DMS 273 treated with DMSO at 0.1 percent for 48 hours (cell line): ENCODE measurements at places on chromosomes 3 and 15.
A peak's percentile ranks its signal among the peaks of the same experiment; 100 is the strongest.

GRCh38 chr15:25378501-25378901 lies 60.3 kb downstream of the UBE3A start:
- no peak for DNase-seq

- DNase-seq, result no peak
Measured at GRCh38 chr3:165111401-165111800, 33.1 kb upstream of the SI start.

GRCh38 chr15:62649793-62650420 lies 392.6 kb upstream of the TPM1 start:
- DNase-seq, result no peak

GRCh38 chr15:52113708-52114107 lies 1.1 kb upstream of the BCL2L10 start:
- no peak for DNase-seq

GRCh38 chr3:169173636-169174035 lies 489.9 kb downstream of the MECOM start:
- DNase-seq, result no peak

DNA sequence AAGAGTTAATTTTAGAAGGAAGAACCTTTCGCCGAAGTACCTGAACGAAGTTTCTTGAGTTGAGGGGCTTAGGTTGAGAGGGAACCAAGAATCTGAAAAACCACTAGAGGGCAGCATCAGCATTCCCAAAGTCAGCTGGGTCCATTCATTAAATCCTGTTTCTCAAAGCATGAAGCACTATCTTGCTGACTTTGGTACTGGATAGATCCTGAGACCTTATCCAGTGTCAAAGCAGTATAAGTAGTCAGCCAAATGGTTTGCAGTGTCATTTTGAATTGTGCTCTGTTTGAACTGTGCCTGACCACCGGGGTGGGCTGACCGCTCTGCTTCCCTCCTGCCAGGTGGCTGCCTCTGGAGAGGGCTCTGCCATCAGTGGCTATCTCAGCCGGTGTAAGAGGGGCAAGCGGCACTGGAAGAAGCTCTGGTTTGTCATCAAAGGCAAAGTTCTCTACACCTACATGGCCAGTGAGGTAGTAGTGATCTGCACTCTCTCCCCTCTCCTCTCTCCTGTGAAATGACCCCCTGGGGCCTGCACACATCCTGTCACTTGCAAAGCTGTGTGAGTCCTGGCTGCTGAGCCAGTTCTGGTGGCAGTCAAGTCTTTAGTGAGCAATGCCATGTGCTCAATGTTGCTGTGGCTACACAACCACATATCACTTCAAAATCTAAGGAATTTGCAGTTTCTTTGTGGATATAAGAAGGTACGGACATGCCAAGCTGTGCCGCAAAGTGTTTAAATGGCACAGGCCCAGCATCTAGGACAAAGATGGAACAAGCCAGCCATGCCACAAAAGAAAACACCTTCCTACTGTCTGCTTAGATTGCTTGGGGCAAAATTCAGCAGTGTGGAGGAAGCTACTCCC lies 21.4 kb upstream of the NR2C2 start:
- peak; percentile 25 for DNase-seq

DNA sequence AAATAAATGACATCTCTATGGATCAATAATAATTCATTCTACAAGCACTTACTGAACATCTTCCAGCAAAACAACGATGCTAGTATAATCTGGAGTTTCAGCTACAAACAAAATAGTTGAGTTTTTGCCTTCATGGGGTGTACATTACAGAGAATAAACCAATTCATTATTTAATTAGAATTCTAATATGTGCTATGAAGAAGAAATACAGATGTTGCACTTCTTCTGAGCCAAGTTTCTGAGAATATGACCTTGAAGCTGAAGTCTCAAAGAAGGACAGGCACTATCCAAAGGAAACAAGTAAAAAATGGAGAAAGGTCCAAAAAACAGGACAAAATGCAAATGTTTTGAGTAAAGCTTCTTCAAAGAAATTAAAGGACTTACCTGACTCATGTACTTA lies 94.2 kb downstream of the SENP7 start:
- no peak for DNase-seq

DNA sequence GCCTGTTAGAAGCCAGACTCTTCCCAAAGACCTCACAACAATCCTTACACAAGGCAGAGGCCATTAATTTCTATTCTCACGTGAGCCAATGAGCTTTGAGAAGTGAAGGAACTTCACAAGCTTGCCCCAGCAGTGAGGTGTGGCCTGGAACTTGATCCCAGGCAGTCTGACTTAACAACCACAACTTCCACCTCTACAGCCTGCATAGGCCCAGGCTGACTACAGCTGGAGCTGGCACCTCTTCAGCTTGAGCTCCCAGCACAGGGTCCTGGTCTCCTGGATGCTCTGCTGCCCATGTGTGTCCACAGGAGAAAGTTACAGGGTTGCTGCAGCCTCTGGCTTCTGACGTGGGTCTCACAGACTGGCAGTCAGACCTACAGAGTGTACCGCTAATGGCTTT lies 111.0 kb downstream of the ERC2 start:
- no peak for DNase-seq

GRCh38 chr15:88089024-88089620 lies 167.4 kb downstream of the NTRK3 start:
- no peak for DNase-seq

GRCh38 chr3:157100608-157101396 lies 59.1 kb downstream of the CCNL1 start:
- no peak for DNase-seq

GRCh38 chr3:188542196-188542595 lies 388.2 kb downstream of the LPP start:
- DNase-seq, result no peak

GRCh38 chr3:94115482-94115881 lies 52.6 kb downstream of the NSUN3 start:
- DNase-seq, result no peak

DNA sequence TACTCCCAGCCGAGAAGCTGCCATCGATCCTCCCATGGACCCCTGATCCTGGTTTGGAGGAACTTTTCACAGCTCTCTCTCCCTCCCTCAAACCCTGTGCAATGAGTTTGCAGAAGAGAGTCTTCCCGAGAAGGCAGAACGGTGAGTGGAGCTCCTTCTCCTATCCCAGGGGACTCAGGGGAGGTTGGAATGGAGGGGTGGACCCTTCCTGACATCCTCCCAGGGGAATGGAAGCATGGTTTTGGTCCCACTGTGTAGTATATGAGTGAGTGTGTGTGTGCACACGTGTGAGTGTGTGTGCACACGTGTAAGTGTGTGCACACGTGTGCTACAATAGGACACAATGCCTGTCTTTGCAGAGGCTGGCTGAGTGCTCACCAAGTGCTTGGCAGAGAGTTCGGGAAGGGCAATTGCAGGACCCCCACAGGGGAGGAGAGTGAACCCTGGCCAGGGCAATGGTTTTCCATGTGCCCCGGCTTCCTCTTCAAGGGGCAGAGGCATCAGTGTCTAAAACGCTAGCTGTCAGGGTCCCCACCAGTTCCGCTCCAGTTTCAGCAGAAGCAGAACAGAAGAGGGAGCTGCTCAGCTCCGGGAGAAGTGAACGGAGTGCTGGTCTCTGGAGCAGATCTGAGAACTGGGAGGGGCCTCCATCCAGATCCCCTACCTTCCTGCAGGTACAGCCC lies 13.8 kb upstream of the IL16 start:
- no peak for DNase-seq

- no peak for DNase-seq
Measured at GRCh38 chr3:52286777-52287110, 884 bp upstream of the GLYCTK start.

DNA sequence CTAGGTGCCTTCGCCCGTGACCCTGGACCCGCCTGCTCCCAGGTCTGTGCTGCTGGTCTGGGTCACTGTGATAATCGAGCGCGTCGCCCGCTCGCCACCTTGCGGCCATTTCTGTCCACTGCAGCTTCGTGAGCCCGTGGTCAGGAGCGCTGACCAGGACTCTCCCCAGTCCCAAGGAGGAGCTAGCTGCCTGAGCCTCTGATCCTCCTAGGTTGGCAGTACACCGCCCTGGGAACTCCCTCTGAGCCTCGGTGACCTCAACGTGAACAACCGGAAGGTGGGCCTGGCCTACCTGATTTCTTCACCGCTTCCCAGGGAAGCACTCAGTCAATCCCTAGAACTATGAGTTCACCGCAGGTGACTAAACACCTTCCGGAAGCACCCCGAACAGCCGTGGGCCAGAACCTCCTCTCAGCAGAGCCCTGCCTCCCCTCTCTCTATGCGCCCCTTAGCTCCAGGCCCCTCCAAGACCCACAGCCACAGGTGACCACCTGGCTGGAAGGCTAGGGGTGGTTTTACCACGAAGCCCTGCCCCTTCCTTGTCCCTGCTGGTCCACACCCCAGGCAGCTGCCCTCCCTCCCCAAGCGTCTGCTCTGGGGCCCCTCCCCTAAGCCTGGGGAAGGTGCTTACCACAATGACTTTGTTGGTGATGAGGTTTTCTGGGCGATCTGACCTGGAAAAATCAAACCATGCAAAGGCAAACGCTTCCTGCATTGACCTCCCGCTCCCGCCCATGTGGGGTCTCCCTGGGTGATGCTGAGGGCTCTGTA lies 9.7 kb downstream of the PLA2G4D start:
- no peak for DNase-seq

DNA sequence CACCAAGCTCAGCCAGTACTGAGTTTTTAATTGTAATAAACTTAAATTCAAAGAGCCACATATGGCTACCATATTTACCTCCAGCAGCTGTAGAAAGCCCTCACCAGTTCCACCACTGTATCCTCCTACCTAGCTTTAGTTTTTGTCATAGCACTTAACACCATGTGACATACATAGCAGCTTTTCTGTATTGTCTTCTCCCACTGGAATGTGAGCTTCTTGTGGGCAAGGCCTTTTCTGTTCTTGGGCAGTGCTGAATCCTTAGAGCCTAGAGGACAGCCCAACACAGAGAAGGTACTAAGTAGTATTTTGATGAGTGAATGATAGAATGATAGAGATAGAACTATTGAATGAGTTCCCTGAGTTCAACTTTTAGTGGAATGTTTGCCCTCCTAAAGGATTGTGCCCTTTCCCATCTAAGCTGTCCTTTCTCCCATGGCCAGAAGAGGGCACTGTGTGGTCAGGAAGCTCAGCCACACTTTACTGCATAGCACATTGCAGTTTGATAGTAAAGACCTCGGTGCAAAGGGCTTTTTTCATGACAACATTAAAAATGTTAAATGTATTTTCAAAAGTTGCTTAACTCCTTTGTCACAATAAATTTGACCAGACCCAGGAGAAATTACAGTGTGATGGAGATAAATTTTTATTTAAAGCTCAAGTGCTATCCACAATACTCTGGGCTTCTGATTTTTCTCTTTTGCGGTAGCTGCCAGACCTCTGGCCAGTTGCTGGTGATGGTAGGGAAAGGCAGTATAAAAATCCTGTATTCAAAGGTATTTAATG lies 115.8 kb downstream of the GHSR start:
- peak; percentile 27 for DNase-seq

- DNase-seq, result no peak
Measured at GRCh38 chr3:179743913-179744312, 91.1 kb downstream of the USP13 start.

GRCh38 chr15:67537771-67538170 lies 4.7 kb upstream of the MAP2K5 start:
- no peak for DNase-seq

GRCh38 chr15:57578288-57578900 lies 13.3 kb upstream of the MYZAP start:
- no peak for DNase-seq

GRCh38 chr15:99454941-99455788 lies 110.6 kb upstream of the MEF2A start:
- peak; percentile 15 for DNase-seq

DNA sequence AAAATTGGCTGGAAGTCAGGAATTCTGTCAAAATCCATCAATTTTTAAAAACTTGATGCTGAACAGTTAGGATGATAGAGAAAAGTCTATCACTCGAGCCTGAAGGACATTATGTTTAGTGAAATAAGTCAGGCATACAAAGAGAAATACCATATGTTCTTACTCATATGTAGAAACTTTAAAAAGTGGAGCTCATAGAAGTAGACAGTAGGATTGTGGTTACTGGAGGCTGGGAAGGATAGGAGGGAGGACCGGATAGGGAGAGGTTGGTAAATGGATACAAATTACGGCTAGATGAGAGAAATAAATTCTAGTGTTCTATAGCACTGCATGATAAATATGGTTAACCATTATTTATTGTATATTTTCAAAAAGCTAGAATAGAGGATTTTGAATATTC lies 389.5 kb upstream of the RASGRP1 start:
- DNase-seq, result no peak

DNA sequence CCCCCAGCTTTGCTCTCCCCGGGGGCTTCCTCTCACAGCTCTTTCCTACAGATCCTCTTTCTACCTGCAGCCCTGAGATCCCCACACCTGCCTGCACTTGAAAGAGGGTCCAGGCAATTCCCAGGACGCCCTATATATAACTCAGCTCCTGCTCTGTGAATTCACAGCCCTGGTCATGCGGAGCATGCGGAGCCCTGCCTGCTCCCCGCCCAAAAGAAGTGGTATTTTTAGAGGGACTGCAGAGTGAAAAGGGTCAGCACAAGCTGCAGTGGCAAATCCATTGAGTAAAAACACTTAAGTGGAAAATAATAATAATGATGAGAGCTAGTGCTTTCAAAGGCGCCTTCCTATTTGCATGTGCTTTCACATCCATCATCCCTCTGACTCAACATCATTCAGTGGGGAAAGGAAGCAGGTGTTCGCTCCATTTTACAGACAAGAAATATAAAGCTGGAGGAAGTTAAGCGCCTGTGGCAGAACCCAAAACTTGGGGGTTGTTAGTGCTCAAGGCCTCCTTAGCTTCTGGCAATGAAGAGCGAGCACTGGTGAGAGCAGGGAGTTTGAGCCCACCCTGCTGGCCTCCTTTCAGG lies 76.3 kb upstream of the LIPC start:
- DNase-seq, result no peak

GRCh38 chr3:134898181-134898754 lies 103.2 kb downstream of the EPHB1 start:
- DNase-seq, result no peak

DNA sequence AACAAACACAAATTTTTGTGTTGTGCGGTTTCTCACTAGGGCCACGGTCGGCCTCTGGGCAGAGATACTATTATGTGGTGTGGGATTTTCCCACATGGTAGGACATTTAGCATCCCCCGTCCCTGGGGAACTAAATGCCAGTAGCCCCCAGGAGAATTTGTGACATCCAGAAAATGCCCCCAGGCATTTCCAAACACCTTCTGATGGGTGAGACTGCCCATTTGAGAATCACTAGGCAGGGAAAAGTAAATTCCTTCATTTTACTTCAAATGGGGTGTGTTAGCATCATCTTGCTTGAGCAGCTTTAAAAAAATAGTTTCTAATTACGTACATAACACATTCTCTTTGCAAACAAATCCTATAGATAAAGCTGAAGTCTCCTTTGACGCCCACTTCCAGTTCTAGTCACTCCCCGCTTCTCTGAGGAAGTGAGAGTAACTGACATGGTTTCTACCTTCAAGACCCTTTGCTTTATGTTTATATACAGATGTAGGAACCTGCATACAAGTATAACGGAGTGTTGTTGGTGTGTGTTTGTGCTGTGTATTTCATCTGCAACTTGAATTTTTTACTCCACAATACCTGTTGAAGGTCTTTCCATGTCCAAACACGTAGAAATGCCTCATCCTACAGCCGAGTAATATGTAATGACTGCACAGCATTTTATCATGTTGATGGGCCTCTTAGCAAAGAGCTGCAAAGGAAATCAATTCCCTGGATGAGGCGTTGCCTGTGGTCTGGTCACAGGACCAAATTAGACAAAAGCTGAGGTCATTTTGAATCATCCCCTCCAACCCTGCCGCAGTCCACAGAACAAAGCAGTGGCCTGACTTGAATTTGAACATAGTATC lies 31.4 kb upstream of the ZBTB38 start:
- DNase-seq, result no peak

- DNase-seq, result no peak
Measured at GRCh38 chr3:7588236-7588635, 727.3 kb downstream of the GRM7 start.
